Kidney capillary endothelial cell (primary cell): ENCODE measurements at places on chromosomes 12 and 14.

DNA sequence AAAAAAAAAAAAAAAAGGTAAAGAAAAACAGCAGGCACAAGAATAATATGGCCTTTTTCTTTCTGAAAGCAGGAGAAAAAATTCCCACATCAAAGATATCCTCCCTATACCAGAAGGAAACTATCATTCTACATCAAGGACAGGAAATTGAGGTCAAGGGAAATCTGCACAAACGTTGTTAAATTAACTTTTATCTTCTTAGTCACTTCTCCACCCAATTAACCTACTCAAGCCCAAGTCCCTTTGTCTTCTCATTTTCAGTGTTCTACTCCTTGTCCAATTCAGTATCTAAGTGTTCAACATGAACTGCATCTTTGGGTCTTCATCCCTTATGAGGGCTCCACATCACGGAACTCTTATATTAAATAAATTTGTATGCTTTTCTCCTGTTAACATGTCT lies 15.7 kb downstream of the NDUFA12 start:
- no peak for DNase-seq

- DNase-seq, result no peak
These were observed 17.3 kb downstream of the TOGARAM1 start for GRCh38 chr14:44979273-44979672.

DNA sequence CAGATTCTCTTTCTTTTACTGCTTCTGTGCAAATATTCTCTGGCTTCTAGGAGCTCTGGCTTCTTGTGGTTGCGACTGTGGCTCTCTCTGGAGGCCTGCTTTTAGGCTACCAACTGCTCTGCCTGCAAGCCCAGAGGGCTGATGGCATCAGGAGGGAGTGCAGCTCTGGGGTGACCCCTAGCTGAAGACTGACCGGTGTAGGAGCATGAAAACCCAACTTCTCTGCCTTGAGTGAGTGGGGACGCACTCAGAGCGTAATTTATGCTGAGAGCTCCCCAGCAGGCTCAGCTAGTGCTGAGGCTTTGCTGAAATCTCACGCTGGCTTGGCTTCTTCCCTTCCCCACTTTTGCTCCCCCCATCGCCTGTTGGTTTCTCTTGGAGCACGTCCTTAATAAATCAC lies 29.9 kb upstream of the RBM19 start:
- no peak for DNase-seq

- DNase-seq, result peak; percentile 79
These were observed 20.6 kb upstream of the ITGA5 start for GRCh38 chr12:54439521-54440255.

GRCh38 chr14:104594310-104595046 lies 10.1 kb downstream of the TMEM179 start:
- no peak for DNase-seq

- peak; percentile 77 for DNase-seq
These were observed 824 bp downstream of the TBK1 start for GRCh38 chr12:64452559-64453329.

DNA sequence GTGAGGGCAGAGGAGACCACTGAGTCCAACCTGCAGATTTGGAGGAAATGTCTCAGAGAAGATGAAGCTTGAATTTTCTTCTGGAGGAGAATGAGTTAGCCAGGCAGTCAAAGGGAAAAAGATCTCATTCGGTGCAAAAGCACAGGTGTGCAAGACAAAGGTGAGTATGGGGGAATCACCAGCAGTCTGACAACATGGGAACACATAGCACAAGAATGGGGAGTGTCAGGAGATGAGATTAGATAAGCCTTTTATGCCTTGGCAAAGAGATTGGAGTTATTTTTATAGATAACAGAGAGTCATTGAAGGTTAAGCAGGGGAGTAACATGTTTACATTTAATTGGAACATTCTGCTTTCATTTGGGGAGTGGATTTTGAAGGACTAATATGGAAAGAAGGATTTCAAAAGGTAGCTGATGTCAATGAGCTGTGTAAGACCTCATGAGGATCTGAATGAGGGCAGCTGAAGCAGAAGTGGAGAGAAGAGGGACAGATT lies 171.3 kb upstream of the NTF3 start:
- DNase-seq, result no peak

- DNase-seq, result no peak
These were observed 31.2 kb upstream of the OAS1 start for GRCh38 chr12:112875608-112876007.

- DNase-seq, result no peak
These were observed 74.6 kb upstream of the SFSWAP start for GRCh38 chr12:131636266-131636665.

DNA sequence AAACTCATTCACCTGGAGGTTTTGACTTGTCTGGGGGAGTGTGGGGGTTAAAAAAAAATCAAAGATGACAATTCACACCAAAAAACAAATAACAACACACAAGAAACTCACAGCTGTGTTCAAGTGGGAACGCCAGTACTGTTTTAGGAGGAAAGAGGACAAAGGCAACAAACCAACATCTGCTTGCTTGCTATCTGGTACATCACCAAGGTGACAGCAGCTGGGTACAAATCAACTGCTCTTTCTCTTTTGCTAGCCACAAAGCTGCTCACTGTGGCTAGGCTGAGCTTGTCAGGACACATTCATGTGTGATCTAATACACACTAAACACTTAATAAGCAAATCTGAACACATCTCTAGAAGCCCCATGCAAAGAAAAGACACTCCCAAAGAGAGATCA lies 128.0 kb upstream of the RAP1B start:
- DNase-seq, result no peak

GRCh38 chr12:67422081-67422480 lies 152.9 kb downstream of the CAND1 start:
- no peak for DNase-seq

GRCh38 chr12:62893276-62893675 lies 41.7 kb downstream of the PPM1H start:
- no peak for DNase-seq

DNA sequence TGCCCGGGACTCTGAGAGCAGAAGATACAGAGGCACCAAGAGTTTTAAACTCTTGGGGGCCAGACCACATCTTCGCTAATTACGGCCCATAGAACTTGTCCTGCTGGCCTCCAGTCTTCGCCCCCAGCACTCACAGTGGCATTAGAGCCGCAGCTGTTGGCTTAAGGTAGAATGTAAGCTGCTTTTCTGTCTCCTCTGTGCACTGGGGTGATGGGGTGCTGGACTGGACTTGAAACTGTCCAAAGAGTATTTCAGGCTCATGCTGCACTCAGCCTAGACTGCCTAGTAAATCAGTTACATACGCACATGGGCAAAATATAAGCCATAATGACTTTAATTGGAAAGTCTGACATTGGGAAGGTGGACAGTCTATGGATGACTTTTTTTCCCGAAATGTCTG lies 29.0 kb downstream of the YY1 start:
- DNase-seq, result no peak
